ENCODE measurements at places on chromosomes 1 and 21.
A peak's percentile ranks its signal among the peaks of the same experiment; 100 is the strongest.

DNA sequence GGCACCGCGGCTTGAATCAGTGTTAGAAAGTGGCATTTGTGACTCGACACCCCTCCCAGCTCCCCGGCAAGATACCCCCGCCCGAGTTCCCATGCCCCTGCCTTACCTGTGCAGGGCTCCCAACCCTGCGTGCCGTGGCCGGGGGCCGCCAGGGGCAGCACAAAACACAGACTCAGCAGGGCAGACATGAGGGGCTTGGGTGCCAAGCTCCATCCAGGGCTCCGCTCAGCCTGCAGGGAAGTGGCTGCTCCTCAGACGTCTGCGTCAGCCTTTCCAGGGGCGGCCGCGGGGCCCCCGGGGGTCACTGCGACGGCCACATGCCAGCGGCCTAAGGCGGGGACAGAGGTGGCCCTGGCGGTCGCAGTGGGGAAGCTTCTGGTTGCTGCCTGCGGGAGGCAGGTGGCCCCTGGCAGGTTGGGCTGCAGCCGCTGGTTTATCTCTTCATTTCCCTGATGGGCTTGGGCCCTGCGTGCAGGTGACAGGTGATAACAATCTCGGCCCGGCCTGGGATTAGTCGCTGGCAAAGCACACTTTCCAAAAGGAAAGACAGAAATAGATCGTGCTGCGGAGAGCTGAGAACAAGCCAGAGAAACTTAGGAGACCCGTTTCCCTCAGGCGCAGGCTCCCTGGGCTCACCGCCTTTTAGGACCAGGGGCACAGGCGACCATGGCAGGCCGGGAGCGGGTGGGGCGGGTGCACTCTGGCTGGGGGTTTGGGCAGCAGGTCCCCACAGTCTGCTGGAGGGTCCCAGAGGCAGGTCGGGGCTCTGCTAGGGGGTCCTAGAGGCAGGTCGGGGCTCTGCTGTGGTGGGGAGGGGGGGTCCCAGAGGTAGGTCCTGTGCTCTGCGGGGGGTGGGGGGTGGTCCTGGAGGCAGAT, at the start of gene TSPEAR:
TSPEAR (minus strand) TSS at position 246 of the 876 bp plus-strand sequence; CDS start at position 188, 58 bp downstream.
- peak; percentile 92 for DNase-seq

GRCh38 chr1:110719908-110720307, 45.2 kb upstream of the KCNA3 start:
- DNase-seq = no peak

DNA sequence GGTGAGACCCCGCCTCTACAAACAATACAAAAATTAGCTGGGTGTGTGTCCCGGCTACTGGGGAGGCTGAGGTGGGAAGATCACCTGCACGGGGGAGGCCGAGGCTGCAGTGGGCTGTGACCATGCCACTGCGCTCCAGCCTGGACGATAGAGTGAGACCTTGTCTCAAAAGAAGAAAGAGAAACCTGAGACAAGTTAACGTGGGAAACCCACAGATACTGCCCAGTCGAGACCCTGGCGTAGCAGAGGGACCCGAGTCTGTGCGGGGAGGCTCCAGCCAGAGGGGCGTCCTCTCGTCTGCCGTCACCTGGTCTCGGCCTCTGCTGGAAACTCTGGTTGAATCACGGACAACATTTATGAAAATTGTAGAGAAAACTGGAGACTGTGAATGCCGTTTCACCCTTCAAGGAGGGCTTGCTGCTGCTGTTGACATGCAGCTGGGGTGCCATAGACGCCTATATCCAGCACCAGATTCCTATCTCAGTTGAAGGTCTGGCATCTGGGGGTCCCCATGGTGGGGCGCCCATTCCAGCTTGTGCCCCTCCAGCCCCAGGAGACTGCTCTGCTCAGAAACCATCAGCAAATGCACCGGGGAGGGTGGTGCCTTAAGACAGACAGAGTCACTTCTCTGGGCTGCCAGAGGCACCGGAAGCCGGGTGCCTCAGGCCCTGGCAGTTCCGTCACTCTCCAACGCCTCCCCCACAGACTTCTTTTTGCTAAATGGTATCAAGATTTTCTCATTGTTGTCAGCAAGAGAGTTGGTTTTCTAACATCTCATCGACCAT, 13.6 kb upstream of the CDK11B start:
- no peak for DNase-seq

DNA sequence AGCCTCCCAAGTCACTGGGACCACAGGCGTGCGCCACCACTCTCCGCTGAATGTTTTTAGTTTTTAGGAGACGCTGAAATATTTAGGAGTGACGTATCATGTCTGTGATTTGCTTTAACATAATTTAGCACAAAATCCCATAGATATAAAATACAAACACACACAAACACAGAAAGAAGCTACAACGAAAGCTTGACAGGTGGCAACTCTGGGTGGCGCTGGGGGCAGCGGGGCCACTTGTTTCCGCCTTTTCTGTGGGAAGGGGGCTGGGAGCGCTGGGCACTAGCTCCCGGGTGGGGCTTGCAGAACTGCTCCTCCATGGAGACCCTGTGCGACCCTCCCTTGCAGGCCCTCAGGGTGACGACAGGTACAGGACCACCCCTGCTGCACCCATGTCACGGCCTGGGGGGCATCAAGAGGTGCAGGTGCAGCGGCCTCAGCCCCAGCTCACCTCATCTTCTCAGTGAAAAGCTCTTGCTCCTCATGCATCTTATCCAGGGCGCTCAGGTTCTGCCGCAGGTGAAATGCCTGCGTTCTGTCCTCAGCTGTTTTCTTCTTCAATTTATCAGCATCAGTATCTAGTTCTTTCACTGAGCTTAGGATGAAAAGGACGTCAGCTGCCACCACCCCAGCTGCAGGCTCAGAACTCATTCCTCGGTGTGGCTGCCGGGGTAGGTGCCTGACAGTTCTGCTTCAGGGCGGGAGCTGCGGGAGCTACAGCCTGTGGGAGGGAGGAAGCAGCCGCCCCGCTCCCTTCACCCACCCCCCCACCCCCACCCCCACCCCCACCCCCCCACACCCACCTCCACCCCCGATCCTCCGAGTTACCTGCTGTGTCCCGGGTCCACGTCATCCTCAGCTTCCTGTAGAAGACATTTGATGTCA, 15.3 kb downstream of the CFAP74 start:
- DNase-seq = no peak

GRCh38 chr1:109655615-109656519, at the start of gene GSTM4:
TSS of gene GSTM4 (plus strand) at chr1:109656099. CDS start at chr1:109656390, 291 bp downstream.
- peak; percentile 62 for DNase-seq

DNA sequence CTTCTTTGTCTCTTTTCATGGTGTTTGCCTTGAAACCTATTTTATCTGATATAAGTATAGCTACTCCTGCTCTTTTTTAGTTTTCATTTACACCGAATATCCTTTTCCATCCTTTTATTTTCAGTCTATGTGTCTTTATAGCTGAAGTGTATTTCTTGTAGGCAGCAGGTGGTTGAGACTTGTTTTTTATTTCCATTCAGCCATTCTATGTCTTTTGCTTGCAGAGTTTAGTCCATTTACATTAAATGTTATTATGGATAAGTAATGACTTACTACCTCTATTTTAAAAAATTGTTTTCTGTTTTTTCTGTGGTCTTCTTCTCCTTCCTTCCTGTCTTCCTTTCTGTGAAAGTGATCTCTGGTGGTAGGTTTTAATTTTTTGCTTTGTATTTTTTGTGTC, 45.0 kb upstream of the CD55 start:
- no peak for DNase-seq

- DNase-seq = no peak
These were observed 112.5 kb upstream of the ERG start for GRCh38 chr21:38610623-38611251.

DNA sequence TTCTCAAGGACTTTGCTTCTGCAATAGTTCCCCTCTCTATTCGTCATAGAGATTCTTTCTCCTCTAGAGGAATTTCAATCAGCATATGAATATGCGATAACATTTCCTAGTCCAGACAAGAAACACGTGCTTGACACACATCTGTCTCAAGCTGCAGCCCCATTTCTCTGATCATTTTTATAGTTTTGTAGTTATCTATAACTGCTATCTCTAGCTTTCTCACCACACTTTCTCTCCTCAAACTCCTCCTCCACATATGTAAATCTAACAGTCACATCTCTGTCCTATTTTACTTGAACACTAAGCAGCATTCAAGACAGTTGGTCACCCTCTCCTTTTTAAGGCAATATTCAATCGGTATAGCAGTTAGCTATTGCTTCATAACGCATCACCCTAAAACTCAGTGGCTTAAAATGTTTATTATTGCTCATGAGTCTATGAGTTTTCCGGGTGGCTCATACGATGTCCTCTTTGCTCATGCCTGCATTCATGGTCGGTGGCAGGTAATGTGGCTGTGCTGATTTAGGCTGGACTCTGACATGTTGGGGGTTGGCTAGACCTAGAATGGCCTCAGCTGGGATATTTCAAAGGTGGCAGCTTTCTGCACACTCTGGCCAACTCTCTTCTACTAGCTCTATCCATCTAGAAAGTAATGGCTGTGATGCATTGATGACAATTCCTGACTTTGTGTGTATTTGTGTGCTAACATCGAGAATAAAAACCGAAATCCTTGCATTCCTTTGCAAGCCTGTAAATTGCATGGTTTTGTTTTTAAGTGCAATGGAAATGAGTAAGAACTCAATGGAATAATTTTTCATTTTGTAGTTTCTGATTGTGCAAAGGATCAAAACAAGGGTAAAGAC, 20.6 kb downstream of the ATP6V1G3 start:
- no peak for DNase-seq

- no peak for DNase-seq
These were observed 26.6 kb upstream of the RD3 start for GRCh38 chr1:211518330-211519289.

- DNase-seq = no peak
These were observed 254.5 kb downstream of the DNM3 start for GRCh38 chr1:172095846-172096245.

- DNase-seq = no peak
These were observed 1044.1 kb upstream of the B3GALT2 start for GRCh38 chr1:194230351-194231144.

GRCh38 chr1:26403656-26404055, 7.0 kb upstream of the LIN28A start:
- no peak for DNase-seq

- no peak for DNase-seq
These were observed 122.2 kb downstream of the POU2F1 start for GRCh38 chr1:167342846-167343245.

GRCh38 chr1:63545780-63546179, 22.5 kb downstream of the EFCAB7 start:
- no peak for DNase-seq

- no peak for DNase-seq
These were observed 9.4 kb upstream of the TAL1 start for GRCh38 chr1:47241114-47242113.

DNA sequence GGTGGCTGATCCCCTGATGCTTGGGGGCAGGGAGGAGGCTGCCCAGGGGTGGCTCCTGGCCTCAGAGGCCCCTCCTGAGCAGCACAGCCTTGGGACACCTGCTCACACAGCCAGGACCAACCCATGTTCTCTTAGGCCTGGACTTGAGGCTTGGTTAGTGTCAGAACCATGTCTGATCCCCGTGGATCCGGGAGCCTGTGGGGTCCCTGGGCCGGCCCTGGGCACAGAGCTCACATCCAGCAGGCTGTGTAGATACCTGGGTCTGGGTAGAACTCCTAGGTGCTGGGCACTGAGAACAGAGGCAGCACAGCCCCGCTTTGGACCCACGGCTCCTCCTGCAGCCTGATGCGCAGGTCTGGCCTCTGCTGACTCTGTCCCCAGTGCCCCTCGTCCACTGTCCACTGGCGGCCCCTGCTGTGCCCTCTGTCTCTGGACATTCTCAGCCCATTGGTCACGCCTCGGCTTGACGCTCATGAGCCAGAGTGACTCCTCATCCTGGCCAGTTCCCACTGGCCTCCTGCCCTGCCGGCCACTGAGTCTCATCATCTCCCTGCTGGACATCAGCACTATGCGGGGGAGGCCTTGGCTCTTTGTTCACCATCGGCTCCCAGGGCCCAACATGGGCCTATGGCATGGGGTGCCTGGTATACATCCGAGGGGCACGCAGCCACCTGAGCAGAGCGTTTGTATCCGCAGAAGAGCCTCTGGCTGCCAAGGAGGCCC, 70.2 kb downstream of the TRIM11 start:
- DNase-seq = no peak

GRCh38 chr1:240567066-240567465, 44.9 kb downstream of the GREM2 start:
- no peak for DNase-seq

- DNase-seq = no peak
These were observed 5.2 kb upstream of the EPB41 start for GRCh38 chr1:28909198-28909597.

GRCh38 chr1:201426479-201427310, 5.2 kb upstream of the TNNI1 start:
- no peak for DNase-seq

DNA sequence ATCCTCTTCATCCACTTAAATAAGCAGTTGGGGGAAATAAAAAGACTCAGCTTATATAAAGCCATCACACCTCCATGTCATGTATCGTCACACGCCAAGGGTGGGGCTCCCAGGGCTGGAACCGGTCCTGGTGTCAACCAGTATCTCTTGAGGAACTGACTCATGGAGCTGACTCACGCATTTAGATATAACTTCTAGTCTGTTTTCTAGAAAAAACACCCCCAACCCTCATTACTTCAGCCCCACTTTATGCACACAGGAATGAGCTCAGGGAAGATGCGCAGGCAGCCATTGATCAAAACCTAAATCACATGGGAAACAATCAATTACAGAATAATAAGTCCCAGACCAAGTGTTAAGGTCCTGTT, 6.9 kb upstream of the IL22RA1 start:
- DNase-seq = no peak

DNA sequence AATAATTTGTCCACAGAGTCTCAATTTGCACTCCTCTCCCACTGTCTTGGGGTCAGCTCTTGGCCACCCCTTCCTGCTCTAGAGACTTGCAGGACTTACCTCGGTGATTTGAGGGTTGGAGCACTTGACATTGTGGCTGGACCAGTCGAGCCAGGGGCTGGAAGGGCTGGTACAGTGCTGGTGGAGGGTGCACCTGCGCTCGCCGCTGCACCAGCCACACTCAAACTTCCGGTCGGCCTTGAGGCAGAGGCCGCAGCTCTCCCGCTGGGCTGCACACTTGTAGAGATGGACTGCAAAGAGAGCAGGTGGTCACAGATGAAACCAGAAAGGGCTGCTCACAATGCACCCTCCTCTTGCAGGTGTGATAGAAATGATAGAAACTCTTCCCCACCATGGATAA, 165.0 kb downstream of the PLXNA2 start:
- no peak for DNase-seq

DNA sequence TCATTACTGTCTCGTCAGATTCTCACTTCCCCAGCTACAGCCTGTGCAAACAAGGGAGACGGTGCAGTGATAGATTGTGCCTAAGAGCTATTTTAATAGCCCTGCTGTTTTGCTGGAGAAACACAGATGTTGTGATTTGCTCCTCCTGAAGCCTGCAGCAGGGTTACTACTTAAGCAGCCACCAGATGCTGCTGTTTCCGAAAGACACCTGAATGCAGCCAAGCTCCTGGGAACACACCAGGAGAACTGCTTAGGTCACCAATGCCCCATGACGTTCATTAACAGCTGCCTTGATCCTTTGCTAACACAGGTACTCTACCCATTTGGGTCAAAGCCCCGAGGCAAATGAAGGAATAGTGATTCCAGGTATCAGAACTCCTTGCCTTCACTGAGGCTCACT, 411.8 kb upstream of the DAB1 start:
- DNase-seq = no peak
